ENCODE measurements at places on chromosomes 2 and 18. TPM values are rescaled to one million over a fixed set of nuclear protein-coding genes. Genes with fewer than 3 reads are reported as not detected.

Gene RIT2
- total RNA-seq: not detected

Gene FHL2
- 52.7 TPM for total RNA-seq

Gene DUSP28
- total RNA-seq: 3.1 TPM

Gene SERPINB11
- not detected for total RNA-seq

Gene SCN9A
- total RNA-seq: 40.9 TPM

Gene BBS5
- total RNA-seq: 7.6 TPM

Data from smooth muscle cell of trachea (primary cell).